ENCODE measurements at places on chromosomes 3 and 15. TPM values are rescaled to one million over a fixed set of nuclear protein-coding genes. Genes with fewer than 3 reads are reported as not detected.

DNA sequence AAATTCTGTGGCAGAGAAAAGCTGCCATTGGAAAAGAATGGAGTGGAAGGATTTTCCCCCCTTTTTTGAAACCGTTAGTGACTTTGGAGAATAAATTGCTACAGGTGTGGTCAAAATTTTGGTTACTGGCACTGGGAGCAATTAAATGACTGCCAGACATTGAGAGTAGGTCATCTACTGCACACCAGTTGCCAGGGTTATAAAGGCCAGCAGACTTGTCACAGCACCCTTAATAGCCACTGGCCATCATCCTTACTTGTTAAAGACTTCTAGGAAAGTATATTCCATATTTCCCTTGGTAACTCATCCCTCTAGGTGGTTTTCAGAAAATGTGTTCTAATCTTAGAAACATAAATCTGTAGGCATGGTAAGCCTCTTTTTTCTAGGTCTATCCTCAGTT lies 8.0 kb downstream of the PIK3CA start:
- no peak overlapping the region for H3K4me3 ChIP-seq
- H3K27ac ChIP-seq: no peak overlapping the region
- peaks cover 9% of the 10 kb centered on the region for H3K4me1 ChIP-seq
- DNase-seq: no peak
- H3K36me3 ChIP-seq: no peaks in the 10 kb centered on the region

DNA sequence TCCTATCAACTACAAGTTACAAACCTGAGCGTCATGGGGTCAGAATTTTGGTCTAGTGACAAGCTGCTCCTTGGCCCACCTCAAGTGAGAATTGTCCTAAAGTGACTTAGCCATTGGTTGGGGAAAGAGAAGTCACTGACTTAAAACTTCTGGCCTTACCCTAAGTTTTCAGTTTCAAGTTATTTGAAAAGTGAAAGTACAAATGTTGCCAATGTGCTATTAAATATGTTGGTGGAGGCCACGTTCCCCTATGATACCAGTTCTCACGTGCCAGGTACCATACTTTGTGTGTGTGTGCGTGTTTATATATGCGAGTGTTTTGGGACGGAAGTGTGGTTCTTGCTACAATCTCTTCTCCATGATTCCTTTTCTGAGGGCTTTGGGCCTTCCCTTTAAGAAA lies 22.6 kb upstream of the RASGRP1 start:
- no peak overlapping the region for H3K27ac ChIP-seq
- no peaks in the 10 kb centered on the region for H3K36me3 ChIP-seq
- H3K4me1 ChIP-seq: peaks cover 4% of the 10 kb centered on the region

- H3K4me3 ChIP-seq: no peak overlapping the region
- H3K36me3 ChIP-seq: no peaks in the 10 kb centered on the region
- no peaks in the 10 kb centered on the region for H3K4me1 ChIP-seq
- no peak for DNase-seq
- H3K27me3 ChIP-seq: peaks cover 3% of the 10 kb centered on the region
Observed at GRCh38 chr15:97456521-97457202, 503.8 kb upstream of the ARRDC4 start.

- no peak for DNase-seq
- no peak overlapping the region for H3K27ac ChIP-seq
- H3K27me3 ChIP-seq: no peaks in the 10 kb centered on the region
- no peaks in the 10 kb centered on the region for H3K36me3 ChIP-seq
- H3K4me3 ChIP-seq: no peak overlapping the region
Observed at GRCh38 chr3:270688-271087, 74.1 kb downstream of the CHL1 start.

DNA sequence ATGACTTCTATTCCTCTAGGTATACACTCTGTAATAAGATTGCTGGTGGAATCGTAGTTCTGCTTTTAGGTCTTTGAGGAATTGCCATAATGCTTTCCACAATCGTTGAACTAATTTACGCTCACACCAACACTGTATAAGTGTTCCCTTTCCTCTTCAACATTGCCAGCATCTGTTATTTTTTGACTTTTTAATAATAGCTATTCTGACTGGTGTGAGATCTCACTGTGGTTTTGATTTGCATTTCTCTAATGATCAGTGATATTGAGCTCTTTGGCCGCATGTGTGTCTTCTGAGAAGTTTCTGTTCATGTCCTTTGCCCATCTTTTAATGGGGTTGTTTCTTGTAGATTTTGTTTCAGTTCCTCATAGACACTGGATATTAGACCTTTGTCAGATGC lies 12.8 kb downstream of the NXPE3 start:
- no peaks in the 10 kb centered on the region for H3K4me1 ChIP-seq
- DNase-seq: no peak
- H3K27ac ChIP-seq: no peak overlapping the region
- H3K4me3 ChIP-seq: no peak overlapping the region
- H3K36me3 ChIP-seq: peaks cover 14% of the 10 kb centered on the region

- no peak for DNase-seq
- H3K4me3 ChIP-seq: no peak overlapping the region
- H3K4me1 ChIP-seq: no peaks in the 10 kb centered on the region
- H3K36me3 ChIP-seq: no peaks in the 10 kb centered on the region
- H3K27ac ChIP-seq: no peak overlapping the region
Observed at GRCh38 chr3:60250810-60251209, 1000.4 kb downstream of the FHIT start.

- no peak overlapping the region for H3K27ac ChIP-seq
- no peak overlapping the region for H3K4me3 ChIP-seq
- H3K27me3 ChIP-seq: no peaks in the 10 kb centered on the region
- DNase-seq: no peak
- no peaks in the 10 kb centered on the region for H3K4me1 ChIP-seq
Observed at GRCh38 chr3:114685161-114685560, 391.3 kb downstream of the TIGIT start.

GRCh38 chr3:21405671-21406667 lies 345.0 kb downstream of the ZNF385D start:
- no peak for DNase-seq
- H3K36me3 ChIP-seq: no peaks in the 10 kb centered on the region
- no peaks in the 10 kb centered on the region for H3K27me3 ChIP-seq
- no peak overlapping the region for H3K27ac ChIP-seq
- no peaks in the 10 kb centered on the region for H3K4me1 ChIP-seq

GRCh38 chr3:108342837-108343486 lies 46.6 kb downstream of the HHLA2 start:
- H3K36me3 ChIP-seq: no peaks in the 10 kb centered on the region
- no peak overlapping the region for H3K27ac ChIP-seq
- H3K27me3 ChIP-seq: no peaks in the 10 kb centered on the region
- no peak overlapping the region for H3K4me3 ChIP-seq
- DNase-seq: no peak
- no peaks in the 10 kb centered on the region for H3K4me1 ChIP-seq

DNA sequence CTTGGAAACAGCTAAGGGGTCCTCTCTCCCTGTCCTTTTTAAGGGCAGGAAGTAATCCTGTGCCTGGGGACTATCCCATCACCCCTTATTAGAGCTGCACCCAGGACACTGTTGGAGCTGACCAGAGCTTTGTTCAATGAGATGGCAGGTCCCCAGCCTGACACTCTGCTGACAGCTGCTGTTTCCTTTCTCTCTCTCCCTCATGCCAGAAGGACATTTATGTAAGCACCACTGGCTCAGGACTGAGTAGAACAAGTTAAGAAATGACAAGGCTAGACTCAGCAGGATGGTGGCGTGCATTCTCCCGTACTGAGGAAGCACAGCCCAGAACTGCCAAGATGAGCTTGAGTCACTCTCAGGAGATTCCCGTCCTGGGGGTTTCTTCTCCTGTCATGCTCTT lies 17.3 kb downstream of the GJD2 start:
- H3K4me3 ChIP-seq: no peak overlapping the region
- no peaks in the 10 kb centered on the region for H3K36me3 ChIP-seq
- H3K27ac ChIP-seq: peak overlapping the region; percentile 2
- H3K4me1 ChIP-seq: no peaks in the 10 kb centered on the region

- no peaks in the 10 kb centered on the region for H3K36me3 ChIP-seq
- no peak overlapping the region for H3K27ac ChIP-seq
- H3K4me3 ChIP-seq: no peak overlapping the region
- H3K4me1 ChIP-seq: peaks cover 64% of the 10 kb centered on the region
- DNase-seq: no peak
- no peaks in the 10 kb centered on the region for H3K27me3 ChIP-seq
Observed at GRCh38 chr15:66408254-66408653, 21.5 kb downstream of the MAP2K1 start.

- no peak overlapping the region for H3K4me3 ChIP-seq
- DNase-seq: no peak
- H3K4me1 ChIP-seq: peaks cover 69% of the 10 kb centered on the region
- no peaks in the 10 kb centered on the region for H3K36me3 ChIP-seq
Observed at GRCh38 chr15:35696767-35697231, 150.8 kb upstream of the DPH6 start.

DNA sequence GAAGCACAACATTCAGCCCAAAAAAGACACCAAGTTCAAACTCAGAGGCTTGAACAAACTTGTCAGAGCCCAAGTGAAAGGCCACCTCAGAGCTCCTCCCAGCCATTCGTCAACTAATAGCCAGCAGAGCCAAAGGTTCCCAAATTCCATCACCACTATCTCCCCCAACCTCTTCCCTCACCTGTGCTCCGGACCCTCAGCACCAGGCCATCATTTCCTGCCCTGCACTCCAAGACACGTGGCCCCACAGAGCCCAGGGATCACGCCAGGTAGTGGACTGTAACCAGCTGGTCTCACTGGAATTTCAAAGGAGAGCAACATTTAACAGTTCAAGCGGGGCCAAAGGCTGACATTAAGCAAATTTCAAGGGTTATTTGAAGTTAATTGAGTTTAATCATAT lies 245.2 kb upstream of the IGF1R start:
- H3K27ac ChIP-seq: no peak overlapping the region
- no peaks in the 10 kb centered on the region for H3K4me1 ChIP-seq
- no peak overlapping the region for H3K4me3 ChIP-seq
- no peak for DNase-seq

GRCh38 chr15:40762919-40763800 lies 708 bp upstream of the GCHFR start:
- H3K27ac ChIP-seq: peak overlapping the region; percentile 77
- peaks cover 3% of the 10 kb centered on the region for H3K4me1 ChIP-seq
- DNase-seq: peak; percentile 68
- peak overlapping the region; percentile 51 for H3K4me3 ChIP-seq
- no peaks in the 10 kb centered on the region for H3K36me3 ChIP-seq

DNA sequence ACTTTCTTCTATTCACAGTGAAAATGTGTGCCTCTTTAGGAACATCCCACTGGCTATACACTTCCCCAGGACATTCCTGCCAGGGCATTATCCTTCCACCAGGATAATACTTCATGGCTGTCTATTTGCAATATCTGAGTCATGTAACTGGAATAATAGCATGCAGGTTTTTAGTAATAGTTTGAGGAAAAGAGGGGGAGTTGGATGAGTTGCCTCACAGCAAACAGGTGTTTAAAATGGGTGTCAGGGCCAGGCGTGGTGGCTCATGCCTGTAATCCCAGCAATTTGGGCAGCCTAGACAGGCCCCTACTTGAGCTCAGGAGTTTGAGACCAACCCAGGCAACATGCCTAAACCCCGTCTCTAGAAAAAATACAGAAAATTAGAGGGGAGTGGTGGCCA lies 585.9 kb downstream of the DIPK2A start:
- no peaks in the 10 kb centered on the region for H3K36me3 ChIP-seq
- H3K4me3 ChIP-seq: no peak overlapping the region
- no peaks in the 10 kb centered on the region for H3K27me3 ChIP-seq

- H3K36me3 ChIP-seq: no peaks in the 10 kb centered on the region
- no peak overlapping the region for H3K4me3 ChIP-seq
- no peaks in the 10 kb centered on the region for H3K27me3 ChIP-seq
- no peaks in the 10 kb centered on the region for H3K4me1 ChIP-seq
- no peak for DNase-seq
- H3K27ac ChIP-seq: no peak overlapping the region
Observed at GRCh38 chr3:147987549-147987948, 578.4 kb downstream of the ZIC1 start.

DNA sequence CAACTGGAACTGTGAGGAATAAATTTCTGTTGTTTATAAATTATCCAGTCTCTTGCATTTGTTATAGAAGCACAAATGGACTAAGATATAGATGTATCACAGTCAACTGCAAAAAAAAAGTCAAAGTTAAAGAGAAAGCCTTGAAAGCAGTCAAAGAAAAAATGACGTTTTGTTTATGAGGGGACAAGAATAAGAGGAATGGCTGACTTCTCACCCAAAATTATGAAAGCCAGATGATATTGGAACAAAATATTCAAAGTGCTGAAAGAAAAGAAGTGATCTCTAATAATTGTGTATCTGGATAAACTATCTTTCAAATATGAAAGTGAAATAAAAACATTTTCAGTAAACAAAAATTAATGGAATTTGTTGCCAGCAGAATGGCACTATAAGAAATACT lies 171.8 kb upstream of the IGF1R start:
- no peaks in the 10 kb centered on the region for H3K4me1 ChIP-seq
- DNase-seq: no peak
- no peak overlapping the region for H3K4me3 ChIP-seq
- no peaks in the 10 kb centered on the region for H3K27me3 ChIP-seq

DNA sequence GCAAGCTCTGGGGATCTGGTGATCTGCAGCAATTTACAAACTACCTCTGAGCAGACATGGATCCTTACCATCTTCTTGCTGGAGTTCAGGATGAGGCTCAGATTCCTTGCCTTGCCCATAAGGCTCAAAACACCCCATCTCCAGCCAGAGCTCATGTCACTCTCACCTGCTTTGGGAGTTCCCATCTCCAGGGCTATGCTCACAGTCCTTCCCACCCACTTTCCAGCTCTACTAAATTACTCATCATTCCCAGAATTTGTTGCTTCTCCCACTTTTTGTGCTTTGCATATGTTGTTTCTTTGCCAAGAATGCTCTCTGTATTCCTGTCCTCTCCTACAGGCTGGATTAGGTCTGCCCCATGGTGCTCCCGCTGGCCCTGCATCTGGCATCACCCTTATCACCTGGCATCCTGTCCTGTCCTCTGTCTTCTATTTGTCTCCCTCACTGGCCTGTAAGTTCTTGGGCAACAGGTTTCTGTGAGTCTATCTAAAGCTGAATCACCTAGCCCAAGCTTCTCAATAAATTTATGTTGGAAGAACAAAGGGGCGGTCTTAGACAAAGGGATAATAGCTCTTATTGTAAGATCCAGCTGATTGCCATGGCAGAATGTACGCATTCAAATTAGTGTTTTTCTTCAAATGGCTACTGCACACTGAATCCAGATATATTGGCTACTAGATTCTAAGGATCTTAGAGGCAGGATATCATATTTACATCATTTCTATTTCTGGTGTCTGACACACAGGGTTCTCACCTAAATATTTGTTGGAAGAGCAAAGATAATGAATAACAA lies 179.2 kb downstream of the CLSTN2 start:
- no peaks in the 10 kb centered on the region for H3K36me3 ChIP-seq
- no peak overlapping the region for H3K27ac ChIP-seq
- no peak for DNase-seq
- no peaks in the 10 kb centered on the region for H3K27me3 ChIP-seq
- H3K4me3 ChIP-seq: no peak overlapping the region
- H3K4me1 ChIP-seq: no peaks in the 10 kb centered on the region

GRCh38 chr3:50862221-50862620 lies 187.5 kb downstream of the DOCK3 start:
- H3K27ac ChIP-seq: no peak overlapping the region
- H3K4me3 ChIP-seq: no peak overlapping the region
- H3K36me3 ChIP-seq: no peaks in the 10 kb centered on the region
- no peaks in the 10 kb centered on the region for H3K27me3 ChIP-seq
- H3K4me1 ChIP-seq: no peaks in the 10 kb centered on the region
- DNase-seq: no peak

Gene C3orf85
- total RNA-seq: not detected

Gene CFAP100
- total RNA-seq: not detected

Gene CD86
- not detected for total RNA-seq

Gene HDAC11
- total RNA-seq: 35.7 TPM

Gene DCP1A
- 23.0 TPM for total RNA-seq

Gene ARGFX
- total RNA-seq: not detected

Gene KBTBD13
- total RNA-seq: 3.3 TPM

Gene PIERCE2
- 7.7 TPM for total RNA-seq

Gene NME9
- 5.1 TPM for total RNA-seq

Gene LTK
- 2.6 TPM for total RNA-seq

Gene PHC3
- total RNA-seq: 24.5 TPM

Gene CACNA2D3
- 0.11 TPM for total RNA-seq

Gene RARB
- 27.2 TPM for total RNA-seq
